ENCODE measurements at places on chromosomes 16 and 17. TPM values are rescaled to one million over a fixed set of nuclear protein-coding genes. Genes with fewer than 3 reads are reported as not detected.

GRCh38 chr16:79093554-79093967, 507.0 kb downstream of the MAF start:
- DNase-seq, result no peak

GRCh38 chr16:66342294-66342900, 24.1 kb upstream of the CDH5 start:
- no peak for DNase-seq

DNA sequence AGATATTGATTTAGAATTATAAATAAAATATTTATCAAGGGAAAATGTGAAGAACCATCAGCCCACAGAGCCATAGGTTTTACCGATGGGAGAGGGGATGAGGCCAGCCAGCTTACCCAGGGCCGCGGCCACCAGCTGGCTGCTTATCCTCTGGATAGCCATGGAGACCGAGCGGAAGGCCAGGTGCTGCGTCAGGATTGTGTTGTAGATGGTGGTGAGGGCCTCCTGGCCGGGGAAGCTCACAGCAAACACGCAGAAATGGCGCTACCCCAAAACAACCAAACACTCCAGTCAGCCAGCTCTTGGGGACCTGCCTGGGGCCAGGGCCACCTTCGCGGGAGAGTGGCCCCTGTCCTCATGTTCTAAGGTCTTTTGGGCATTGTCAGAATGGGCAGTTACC, 97.8 kb downstream of the DNAH17 start:
- no peak for DNase-seq

GRCh38 chr17:38460716-38461630, 32.7 kb downstream of the ARHGAP23 start:
- DNase-seq, result no peak

- no peak for DNase-seq
Measured at GRCh38 chr16:30028438-30029076, 2.5 kb downstream of the TLCD3B start.

DNA sequence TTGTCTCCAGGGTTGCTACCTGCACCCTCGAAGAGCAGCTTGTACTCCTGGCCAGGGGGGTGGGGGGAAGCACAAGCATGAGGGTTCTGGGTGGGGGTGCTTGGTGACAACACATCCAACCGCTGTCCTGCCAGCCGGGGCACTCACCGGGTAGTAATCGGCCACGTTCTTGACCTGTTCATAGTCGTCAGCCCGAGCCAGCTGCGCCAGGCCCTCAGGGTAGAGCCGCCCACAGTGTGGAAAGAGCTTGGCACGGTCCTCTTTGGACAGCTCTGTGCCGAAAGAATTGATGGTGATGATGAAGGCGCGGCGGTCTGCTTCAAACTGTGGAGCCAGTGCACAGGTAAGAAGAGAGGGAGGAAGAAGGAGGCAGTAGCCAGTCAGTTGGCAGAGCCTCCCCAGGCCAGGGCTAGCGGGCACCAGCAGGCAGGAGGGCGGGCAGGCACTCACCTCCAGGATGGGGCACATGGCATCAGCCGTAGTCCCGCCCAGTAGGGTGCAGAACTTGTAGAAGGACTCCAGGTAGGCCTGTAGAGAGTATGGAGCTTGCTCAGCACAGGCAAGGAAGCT, 8.0 kb downstream of the HSD11B2 start:
- DNase-seq, result no peak

DNA sequence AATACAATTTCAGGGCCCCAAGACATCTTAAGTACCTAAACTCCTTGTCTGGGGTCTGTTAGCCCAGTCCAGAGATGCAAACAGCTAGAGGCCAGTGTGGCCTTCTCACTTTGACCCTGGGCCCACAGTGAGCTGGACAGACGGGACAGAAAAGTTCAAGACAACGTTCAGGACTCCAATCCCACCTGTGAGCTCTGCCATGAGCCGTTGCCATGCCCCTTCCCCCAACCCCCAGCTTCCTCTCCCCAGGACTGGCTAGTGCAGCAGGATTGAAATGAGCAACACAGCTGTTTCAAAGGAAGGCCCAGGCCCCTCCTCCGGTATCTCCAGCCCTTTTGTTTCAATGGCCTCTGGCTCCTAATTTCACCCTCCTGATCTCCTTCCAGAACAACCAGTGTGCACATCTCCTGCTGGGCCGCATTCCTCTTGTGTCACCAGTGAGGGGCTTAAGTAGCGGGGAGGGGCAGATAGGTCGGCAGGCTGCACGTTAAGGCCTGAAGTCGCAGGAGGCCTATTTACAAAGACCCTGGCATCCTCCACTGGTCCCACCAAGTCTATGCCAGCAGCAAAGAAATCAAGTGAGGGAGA, 11.3 kb downstream of the AXIN2 start:
- no peak for DNase-seq

Gene NHLRC4
- total RNA-seq, result 1.3 TPM

Gene PHB1
- total RNA-seq, result 158 TPM

Gene PHOSPHO1
- 1.8 TPM for total RNA-seq

Gene SPATA22
- not detected for total RNA-seq

Gene TRPV2
- 43.7 TPM for total RNA-seq

Data from mesenteric fat pad (tissue), 1 donor.